T-helper 22 cell (primary cell): ENCODE measurements at places on chromosomes 6 and 20.

DNA sequence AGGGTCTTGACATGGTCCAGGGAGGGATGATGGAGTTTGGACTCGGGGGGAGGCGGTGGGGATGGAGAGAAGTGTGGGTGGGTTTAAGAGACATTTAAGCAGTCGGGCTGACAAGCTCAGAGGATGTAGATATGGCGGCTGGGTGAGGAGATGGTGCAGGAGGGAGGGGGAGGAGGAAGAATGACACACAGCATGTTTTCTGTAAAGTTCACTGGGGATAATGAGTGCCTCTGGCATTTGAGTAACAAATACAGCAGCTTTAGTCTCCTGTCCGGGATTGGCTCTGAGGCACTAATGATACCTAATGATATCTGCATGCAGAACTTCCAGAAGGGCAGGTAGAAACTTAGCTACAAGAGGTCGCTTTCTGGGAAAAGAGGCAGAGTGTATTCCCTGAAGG, 107.8 kb downstream of the DHX35 start:
- no peak for DNase-seq

DNA sequence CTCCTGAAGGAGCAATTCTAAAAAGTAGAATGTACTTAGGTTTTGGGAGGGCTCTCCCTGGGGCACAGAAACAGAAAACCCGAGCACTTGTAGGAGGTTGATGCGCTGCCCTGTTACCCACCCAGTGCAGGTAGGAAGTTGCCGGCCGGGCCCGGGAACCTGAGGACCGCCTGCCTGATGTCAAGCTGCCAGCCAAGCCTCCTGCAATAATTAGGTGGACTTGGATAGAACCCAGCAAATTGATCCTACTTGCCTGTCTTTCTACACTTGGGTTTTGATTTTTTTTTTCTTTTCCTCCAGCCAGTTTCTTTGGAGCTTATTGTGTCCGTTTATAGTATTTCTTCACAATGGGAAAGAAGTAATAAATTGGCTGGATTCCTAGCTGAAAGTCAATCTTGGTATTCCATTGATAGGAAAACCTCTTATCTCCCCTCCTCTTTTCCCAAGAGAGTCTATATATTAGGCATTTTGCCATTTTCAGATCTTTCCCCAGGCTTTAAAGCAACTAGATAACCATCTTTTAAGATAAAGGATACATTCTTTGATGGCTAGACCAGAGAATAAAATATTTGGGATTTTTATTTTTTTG, 78.3 kb upstream of the FYN start:
- DNase-seq, result no peak

DNA sequence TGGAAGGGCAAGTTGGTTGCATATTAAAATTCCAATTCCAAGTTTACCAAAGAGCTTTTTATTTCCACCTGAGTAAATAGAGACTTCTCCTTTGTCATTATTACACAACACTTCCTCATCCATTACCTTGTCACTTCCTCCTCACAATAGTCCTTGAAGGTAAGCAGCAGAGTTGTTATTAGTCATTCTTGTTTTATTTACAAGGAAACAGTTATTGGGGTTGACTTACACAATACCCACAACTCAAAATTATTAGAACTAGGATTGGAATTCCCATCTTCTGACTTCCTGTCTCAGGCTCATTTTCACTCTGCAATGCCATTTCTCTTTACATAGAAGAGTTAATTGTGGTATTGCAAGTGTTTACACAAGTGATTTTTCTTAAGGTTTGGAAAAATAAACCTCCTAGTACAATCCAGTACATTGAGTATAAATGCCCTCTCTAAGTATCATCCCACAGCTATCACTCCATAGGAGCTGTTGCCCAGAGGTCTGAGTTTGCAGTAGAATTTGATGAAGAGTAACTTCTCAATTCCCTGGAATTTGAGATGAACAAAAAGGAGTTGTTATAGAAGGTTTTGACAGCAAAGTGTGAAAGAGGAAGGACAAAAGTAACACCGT, 28.9 kb upstream of the MTRF1L start:
- DNase-seq, result no peak

DNA sequence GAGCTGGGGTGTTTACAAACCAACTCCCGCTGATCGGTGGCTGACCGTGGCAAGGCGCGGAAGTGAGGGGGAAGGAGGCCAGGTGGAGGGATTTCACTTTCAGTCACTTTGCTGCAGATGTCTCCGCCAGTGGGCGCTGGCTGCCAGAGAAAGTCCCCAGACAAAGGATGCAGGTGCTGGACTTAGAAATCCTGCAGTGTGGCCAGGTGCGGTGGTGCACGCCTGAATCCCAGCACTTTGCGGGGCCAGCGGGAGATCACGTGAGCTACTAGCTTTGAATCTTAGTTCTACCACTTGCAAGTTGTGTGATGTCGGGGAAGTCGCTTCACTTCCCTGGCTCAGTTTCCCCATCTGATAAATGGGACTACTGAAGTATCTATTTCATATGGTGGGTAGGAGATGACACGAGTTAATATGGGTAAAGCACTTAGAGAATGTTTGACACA, 180.4 kb downstream of the ZNF217 start:
- no peak for DNase-seq

DNA sequence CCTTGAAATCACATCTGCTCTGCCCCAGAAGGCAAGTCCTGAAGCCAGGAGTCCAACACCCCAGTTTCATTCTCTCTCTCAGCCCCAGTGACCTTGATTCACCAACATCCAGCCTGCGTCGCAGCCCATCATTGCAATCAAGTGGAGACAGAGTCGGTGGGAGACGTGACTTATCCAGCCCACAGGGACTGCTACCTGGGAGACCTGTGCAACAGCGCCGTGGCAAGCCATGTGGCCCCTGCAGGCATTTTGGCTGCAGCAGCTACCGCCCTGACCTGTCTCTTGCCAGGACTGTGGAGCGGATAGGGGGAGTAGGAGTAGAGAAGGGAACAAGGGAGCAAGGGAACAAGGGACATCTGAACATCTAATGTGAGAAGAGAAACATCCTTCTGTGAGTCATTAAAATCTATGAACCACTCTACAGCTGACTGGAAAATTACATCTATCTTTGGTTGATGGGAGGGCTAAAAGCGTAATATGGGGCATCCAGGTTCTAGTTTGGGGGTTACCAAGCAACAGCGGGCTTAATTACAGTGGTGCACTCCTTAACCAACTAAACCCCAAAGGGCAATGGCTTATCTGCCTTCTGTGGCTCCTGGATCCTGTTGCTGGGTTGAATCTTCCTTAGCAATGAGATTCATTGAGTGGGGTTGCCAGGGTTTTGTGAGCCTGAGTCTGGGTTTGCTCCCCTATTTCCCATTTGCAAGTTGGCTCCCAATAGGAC, 2.5 kb downstream of the LY6G6D start:
- no peak for DNase-seq

DNA sequence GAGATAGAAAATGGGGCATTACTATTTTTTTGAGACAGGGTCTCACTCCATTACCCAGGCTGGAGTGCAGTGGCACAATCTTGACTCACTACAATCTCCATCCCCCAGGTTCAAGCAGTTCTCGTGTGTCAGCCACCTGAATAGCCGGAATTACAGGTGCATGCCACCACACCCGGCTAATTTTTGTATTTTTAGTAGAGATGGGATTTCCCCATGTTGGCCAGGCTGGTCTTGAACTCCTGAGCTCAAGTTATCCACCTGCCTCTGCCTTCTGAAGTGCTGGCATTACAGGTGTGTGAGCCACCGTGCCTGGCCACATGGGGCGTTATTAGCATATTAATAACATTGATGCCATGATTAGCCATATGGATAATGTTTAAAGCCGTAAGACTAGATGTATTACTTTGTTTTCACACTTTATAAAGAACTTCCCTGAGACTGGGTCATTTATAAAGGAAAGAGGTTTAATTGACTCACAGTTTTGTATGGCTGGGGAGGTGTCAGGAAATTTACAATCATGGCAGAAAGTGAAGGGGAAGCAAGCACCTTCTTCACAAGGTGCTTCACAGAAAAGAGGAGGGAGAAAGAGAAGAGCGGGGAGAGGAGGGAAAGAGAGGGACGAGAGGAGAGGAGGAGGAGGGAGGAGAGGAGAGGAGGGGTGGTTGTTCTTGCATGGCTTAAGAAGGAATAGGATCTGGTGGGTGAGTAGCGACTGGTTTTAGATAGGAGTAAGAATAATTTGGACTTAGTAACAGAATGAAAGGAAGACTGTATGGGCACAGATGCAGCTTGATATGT, 51.9 kb downstream of the MYO6 start:
- DNase-seq, result no peak
